ENCODE measurements at places on chromosomes 16 and 17. TPM values are rescaled to one million over a fixed set of nuclear protein-coding genes. Genes with fewer than 3 reads are reported as not detected.

DNA sequence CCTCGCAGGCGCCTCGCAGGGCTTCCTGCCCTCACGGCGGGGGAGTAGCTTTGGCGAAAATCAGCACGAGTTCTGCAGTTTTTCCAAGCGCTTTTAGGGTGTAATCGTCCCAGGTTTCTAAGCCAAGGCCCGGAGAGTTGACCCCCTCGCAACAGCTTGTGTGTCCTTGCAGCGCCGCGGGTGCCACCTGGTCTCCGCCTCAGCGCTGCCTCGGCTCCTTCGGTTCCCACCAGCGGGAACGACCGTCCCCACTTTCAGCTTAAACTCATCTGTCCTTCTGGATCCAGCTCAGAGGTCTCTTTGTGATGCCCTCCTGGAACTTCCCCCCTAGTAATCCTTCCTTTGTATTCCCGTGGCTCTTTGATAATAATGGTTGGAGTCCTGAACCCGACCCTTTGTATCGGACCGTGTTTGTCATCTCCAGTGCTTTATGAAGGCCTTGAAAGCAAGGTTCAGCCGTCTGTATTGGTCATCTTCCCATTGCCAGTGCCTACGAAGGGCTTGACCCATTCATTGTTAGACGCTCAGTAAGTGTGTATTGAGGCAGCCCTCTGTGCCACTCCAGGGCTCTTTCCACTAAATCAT is 858 bp upstream of the SMARCE1 start:
- peak; percentile 63 for DNase-seq

DNA sequence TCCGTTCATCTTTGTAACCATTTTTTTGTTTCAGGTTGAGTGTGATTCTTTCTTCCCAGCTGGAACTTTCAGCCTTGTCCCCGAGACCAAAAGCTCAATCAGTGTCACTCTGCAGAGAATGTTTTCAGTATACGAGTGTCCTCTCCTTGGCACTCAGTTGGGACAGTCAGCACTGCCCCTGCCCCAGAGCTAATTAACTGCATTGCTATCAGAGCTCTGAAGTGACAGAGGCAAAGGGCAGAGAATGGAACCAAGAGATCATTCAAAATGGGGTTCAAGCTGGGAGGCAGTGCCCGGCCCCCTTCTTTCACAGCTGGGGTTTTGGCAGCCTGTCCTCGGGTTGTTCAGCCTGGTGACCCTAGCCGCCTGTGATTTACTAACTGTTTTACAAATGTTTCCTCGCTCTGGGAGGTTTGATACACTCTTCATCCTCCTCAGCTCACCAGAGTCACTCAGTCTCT is 195.9 kb upstream of the TBX2 start:
- DNase-seq, result no peak

GRCh38 chr16:85936816-85937215 is 37.9 kb downstream of the IRF8 start:
- no peak for DNase-seq

- DNase-seq, result no peak
Observed at GRCh38 chr16:67265834-67266233, 13.5 kb upstream of the PLEKHG4 start.

Gene GSG1L
- 0.91 TPM for total RNA-seq
